ENCODE measurements at places on chromosomes 3 and 15.

DNA sequence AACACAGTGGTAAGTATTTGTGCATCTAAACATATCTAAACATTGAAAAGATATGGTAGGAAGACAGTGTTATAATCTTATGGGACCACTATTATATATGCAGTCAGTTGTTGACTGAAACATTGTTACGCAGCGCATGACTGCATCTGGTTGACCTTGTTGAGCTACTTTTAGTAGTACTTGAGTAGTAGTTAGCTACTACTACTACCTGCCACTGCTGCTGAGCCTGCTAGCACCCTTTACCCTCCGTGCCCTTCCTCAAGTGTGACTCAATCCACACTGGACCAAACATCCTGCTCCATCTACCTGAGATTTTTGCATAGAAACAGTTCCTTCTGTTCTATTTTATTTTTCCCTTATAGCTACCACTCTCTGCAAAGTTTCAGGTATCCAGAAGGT lies 123.6 kb upstream of the STRIT1 start:
- no peak for DNase-seq

DNA sequence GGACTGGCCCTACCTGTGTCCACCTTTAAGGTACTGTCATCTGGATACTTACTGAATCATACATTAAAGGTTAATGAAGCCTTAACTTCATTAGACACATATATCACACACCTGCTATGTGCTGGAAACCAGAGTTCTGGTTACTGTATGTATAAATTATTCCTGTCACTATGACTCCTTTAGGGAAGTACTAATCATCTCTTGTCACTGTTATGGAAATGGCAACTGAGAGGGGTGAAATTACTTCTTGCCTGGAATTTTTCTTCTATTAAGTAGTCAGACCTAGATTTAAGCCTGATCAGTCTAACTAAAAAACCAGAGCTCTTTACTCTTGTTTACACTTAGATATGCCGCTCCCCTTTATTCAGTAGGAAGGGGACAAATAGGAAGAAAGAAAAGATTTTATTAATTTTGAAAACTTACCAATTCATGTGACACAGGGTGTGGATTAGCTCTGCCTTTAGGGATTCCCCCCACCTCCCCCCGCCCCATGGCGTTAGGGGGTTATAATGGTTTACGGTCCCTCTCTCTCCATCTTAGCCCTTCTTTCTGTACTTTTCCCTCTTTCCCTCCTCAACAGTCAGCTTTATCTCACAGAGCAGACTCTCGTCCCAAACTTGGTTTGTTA lies 152.5 kb downstream of the KLHL25 start:
- no peak for DNase-seq

DNA sequence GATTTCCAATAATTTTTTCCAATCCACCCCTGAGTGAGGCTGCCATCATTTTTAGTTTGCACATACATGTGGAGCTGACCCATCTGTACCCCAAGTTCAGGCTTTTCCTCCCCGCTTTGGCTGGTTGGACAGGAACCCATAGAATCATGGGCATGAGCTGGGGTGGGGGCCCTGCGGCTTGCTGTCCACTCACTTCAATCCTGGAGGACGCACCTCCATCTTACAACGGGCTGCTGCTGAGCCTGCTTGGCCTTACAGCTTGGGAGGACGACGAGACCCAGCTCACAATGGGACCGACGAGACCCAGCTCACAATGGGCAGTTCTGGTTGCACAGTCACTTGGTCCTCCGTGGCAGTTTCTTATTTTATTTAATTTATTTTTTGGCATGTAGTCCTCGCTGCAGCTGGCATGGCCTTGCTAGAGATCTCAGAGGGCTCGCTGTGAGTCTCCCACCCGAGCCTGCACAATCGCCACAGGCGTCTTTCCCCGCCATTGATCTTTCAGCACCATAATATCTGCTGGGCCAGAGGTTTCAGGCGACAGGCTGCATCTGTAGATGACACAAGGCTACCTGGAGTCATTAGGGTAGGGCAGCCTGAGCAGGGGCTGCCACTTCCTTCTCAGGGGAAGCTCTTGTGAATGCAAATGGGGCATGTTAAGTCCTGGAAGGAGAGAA lies 19.6 kb upstream of the EPHB3 start:
- no peak for DNase-seq

- no peak for DNase-seq
Observed at GRCh38 chr3:104909721-104910120, 457.0 kb upstream of the ALCAM start.

DNA sequence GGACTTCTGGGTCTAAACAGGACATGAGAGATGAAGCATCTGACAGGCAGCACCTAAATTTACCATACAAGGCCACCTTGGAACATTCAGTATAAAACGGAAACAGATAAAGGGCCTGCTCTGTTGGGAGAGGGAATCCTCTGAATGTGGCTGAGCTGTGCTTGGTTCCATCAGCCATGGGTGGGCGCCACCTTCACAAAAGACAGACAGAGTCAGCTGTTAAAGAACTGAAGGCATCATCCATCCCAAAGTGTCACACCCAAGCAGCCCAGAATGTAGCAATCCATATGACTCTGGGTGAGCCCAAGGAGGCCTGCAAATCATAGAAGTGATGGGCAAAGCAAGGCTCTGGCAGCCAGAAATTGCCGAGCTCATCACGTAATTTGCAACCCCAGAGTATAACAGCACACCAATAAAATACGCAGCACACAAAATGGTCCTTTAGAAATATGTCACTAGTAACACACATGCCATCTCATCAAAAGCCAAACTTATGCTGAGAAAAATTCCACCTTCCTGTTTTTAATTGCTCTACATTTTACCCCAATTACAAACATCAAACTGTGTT lies 24.8 kb upstream of the RBP1 start:
- no peak for DNase-seq

DNA sequence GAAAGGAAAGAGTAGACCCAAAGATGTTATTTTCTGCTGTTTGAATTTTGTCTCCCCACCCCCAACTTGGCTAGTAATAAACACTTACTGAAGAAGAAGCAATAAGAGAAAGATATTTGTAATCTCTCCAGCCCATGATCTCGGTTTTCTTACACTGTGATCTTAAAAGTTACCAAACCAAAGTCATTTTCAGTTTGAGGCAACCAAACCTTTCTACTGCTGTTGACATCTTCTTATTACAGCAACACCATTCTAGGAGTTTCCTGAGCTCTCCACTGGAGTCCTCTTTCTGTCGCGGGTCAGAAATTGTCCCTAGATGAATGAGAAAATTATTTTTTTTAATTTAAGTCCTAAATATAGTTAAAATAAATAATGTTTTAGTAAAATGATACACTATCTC lies 21.6 kb downstream of the CLDN18 start:
- no peak for DNase-seq

DNA sequence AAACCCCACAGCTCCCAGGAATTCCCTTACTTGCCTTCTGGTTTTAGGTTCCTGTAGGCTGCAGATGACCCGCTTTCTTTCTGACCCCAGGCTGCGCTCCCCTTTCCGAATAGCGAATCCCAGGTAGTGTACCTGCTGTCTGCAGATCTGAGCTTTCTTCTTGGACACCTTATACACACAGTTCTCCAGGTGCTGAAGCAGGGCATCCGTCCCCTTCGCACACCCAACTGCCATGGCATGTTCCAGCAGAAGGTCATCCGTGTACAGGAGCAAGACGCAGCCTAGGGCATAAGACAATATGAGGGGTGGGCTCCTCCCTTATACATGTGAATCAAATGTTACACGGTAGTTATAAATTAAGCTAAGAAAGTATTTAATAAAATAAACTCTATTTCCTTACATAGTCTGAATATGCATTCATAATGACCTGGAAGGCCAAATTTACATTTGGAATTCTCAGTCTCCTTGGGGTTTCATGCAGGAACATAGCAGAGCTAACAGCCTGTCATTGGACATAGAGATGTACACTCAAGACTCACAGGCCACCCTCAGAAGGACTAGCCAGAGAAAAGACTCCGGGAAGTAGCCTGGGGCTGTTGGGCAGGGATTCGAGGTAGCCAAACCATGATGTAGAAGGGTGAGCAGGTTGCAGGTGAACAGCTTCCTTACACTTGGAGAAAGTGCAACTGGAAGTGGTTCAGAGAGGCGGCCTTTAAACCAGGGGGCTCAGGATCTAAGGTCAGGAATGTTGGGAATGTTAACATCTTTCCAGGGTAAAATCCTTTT lies 8.2 kb upstream of the DNAAF4 start:
- no peak for DNase-seq

- DNase-seq: no peak
Observed at GRCh38 chr3:48655606-48656005, 7.1 kb downstream of the CELSR3 start.

DNA sequence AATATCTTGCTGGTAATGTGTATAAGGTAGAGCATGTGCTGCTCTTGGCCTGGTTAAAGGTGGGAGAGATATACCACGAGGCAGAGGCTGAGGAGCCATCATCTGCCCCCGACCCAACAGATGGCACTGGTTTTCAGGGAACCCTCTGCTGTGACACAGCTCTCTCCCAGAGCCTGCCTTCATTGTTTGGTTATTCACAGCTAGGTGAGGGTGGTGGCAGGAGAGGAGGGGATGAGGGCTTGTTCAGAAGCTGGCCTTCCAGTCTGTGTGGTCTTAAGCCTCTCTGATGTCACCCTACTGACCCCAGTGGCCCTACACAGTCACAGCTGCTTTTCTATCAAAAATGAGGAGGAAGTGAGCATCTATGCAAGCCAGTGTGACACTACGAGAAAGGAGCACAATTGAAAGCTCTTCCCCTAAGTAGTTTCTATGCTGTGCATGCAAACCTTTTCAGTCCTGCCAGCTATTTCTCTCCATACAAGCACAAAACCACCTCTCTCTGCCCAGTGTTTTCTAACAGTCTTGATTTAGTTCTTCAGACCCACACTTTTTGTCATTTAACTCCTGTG lies 258.4 kb upstream of the AGTR1 start:
- DNase-seq: no peak

DNA sequence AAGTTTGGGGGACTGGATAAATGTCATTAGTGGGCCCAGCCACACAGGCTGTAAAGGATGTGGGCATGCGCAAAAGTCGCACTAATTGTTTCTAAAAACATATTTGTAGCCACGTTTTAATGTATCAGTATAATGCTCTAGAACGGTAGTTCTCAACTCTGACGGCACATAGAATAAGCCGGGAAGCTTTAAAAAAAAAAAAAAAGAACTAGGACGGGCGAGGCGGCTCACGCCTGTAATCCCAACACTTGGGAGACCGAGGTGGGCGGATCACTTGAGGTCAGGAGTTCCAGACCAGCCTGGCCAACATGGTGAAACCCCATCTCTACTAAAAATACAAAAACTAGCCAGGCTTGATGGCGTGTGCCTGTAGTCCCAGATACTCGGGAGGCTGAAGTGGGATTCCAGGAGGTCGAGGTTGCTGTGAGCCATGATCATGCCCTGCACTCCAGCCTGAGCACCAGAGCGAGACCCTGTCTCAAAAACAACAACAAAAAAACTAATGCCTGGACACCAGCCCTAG lies 618 bp upstream of the MON1A start:
- DNase-seq: no peak

- DNase-seq: no peak
Observed at GRCh38 chr3:45626096-45626887, 31.7 kb downstream of the LIMD1 start.

GRCh38 chr3:155861476-155862183 lies 7.4 kb upstream of the SLC33A1 start:
- DNase-seq: no peak

DNA sequence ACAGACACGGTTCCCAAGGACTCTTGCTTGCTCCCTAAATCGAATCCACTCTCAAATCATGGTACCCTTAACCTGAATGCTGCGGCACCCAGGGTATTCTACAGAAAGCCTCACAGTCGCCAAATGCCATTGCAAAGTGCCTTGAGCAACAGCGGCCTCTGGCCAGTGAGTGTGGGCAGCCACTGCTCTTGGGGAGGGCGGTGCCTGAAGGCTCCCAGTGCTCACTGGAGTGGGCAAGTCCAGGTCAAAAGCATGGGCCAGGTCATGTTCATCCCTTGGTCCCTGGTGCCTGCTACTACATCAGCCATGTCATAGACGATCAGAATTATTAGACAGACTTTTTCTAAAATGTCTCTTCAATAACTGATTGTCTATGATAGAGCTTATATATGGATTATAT lies 82.5 kb downstream of the ADAMTS17 start:
- DNase-seq: no peak

DNA sequence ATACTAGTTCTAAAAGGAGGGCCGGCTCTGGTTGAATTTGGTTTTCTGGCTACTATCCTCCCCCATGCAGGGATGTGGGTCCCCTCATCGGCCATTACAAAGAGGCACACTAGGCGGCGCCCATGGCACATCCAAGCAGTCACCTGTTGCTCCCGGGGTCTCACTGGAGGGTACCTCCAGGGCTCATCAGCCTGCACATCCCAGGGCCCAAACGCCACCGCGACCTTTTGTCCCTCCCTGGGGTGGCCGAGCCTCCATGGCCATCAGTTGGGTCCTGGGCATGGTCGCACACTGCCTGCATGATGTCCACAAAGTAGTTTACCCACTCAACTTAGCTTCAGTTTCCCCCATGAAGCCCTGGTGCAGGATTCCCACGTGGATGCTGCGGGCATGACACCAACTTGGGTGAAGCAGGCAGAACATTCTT lies 28.3 kb downstream of the IDH3A start:
- peak; percentile 55 for DNase-seq

DNA sequence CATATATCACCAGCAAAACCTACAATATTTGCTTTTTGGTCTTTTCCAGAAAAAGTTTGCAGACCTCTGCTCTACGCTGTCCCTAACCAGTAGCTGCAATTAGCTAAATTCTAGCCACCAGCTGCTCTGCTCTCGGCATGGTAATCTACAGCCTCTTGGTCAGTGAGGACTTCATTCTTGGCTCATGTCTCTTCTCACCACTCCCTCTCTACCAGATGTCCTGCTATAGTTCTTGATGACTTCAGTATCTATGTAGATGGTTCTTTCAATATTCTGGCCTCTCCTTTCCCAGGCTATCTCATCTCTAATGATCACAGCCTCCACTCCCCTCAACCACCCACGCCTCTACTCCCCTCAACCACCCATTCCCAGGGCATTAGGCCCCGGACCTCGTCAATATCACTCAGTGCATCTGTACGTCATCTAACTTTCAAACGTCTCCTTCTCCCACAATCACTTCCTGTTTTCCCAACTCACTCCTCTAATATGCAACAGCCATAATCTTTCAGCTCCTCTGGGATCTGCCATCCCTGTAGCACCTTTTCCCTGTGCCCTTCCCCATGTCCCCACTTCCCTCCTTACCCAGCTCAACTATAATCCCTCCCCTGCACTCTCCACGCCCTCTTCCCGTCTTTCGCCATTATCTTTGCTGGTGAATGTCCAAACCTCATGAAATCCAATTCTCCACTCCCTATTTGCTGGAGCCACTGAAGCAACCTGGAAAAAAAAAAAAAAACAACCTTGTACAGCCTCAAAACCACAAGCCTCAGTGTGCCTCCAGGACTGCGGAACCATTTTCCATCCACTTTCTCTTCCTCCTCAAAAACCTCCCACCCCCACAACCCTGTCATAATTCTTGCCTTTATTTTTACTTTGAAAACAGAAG lies 429.4 kb upstream of the PROK2 start:
- DNase-seq: no peak

GRCh38 chr3:4835616-4836043 lies 143.6 kb upstream of the BHLHE40 start:
- no peak for DNase-seq

DNA sequence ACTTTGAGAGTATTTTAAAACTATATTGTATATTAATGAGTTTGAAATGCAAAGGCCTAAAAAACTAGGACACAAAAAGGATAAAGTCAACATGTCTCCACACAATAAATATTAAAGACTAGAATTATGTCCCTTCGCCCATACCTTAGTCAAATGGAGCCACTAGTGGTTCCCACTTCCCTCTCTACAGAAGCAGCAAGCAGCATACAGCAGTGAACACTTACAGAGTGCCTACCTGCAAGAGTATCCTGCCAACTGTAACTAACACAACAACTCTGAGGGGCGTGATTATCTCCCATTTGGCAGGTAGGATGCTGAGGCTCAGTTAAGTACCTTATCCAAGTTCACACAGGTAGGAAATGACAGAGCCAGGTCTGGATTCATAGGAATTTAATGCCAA lies 17.2 kb downstream of the DYNC1LI1 start:
- no peak for DNase-seq

Measured in globus pallidus (tissue), 1 donor.